ENCODE measurements at places on chromosomes 4 and X.

DNA sequence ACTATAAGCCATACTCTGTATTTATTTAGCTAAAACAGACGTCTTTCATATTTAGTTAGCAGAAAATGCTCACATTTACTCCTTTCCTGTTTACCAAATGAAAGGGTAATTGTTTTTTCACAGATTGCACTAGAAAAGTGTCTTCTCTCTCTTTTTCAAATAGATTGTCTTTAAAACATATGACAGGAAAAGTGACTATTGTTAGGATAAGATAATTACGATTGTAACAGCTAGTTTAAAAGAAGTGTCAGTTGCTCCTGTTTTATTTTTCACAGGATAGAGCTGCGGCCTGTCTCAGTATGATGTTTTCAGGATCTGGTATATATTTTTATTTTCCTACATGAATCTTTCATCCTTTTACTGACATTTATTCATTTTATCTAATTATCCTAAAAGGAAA is 353.5 kb downstream of the FBXO8 start:
- no peak for DNase-seq

- no peak for DNase-seq
These were observed 233.9 kb downstream of the CHIC2 start for GRCh38 chr4:53830511-53830910.

- no peak for DNase-seq
These were observed 86.2 kb downstream of the MTMR1 start for GRCh38 chrX:150779385-150779784.

DNA sequence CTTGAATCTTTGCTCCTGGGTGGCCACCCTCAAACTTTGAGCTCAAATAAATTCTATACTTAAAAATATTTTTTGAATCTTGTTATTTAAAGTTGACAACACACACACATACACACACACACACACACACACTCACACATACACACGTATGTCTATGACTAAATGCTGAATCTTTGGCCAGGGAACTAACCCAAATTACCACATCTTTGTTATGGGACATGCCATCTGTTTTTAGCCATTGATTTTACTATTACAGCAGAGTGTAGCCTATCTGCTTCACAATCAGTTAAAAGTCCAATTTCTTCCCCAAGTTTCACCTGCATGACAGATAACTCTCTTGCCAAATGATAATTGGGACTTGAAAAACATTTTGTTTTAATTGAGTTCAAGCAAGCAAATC is 45.0 kb upstream of the USP46 start:
- DNase-seq: no peak

Data from stimulated activated CD4-positive, alpha-beta T cell treated with anti-CD3 and anti-CD28 coated beads, Interleukin-4, amount 100 ng/mL, for 4 hours (primary cell).